ENCODE measurements at places on chromosomes 2 and 18.

- peak; percentile 69 for DNase-seq
These were observed 11.4 kb downstream of the OSGEPL1 start for GRCh38 chr2:189751080-189751658.

GRCh38 chr2:220077488-220077887 is 450.1 kb downstream of the SLC4A3 start:
- no peak for DNase-seq

- no peak for DNase-seq
These were observed 48.0 kb downstream of the TEX44 start for GRCh38 chr2:231640641-231641111.

DNA sequence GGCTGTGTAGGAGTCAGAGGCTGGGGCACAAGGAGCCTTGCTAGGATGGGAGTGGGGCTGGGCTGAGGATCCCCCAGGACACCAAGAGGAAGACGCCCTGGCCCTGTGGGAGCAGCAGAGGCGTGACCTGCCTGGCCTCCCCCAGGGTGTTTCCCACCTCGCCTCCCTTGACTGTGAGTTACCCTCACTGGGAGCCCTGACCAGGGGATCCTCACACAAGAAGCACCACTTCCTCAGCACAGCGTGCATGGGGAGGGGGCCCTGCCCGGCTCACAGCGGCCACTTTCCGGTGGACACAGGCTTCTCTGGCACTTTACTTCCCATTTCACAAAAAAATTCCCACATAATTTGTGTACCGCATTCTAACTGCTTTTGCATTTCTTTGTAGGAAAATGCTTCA is 187.7 kb downstream of the EIPR1 start:
- DNase-seq, result no peak

DNA sequence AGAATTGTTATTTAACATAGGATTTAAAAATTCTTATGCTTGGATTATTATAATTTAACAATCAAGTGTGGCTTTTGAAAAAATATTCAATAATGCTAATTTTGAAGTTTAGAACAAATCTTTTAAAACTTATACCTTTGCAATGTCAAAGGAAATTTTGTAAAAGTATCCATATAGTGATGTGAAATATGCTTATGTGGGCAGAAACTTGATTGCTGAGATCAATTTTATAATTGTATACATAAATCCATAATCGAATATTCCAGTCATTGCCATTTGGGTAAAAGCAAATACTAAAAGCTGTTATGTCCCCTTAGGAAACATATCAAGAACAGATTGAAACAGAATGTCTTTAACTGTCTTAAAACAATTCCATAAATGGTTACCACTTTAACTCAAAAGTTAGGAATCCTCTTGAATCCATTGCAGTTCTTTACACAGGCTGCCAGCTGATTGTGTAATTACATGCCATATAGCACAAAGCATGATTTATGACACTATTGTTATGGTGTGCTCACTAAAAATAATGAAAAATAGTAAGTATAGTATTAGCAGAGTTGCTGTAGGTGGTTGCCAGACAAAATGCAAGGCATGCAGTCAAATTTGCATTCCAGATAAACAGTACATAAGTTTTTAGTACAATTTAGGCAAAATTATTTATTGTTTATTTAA is 24.2 kb downstream of the PLCL1 start:
- no peak for DNase-seq

- DNase-seq, result no peak
These were observed 250.2 kb upstream of the MEX3C start for GRCh38 chr18:51447351-51448342.

DNA sequence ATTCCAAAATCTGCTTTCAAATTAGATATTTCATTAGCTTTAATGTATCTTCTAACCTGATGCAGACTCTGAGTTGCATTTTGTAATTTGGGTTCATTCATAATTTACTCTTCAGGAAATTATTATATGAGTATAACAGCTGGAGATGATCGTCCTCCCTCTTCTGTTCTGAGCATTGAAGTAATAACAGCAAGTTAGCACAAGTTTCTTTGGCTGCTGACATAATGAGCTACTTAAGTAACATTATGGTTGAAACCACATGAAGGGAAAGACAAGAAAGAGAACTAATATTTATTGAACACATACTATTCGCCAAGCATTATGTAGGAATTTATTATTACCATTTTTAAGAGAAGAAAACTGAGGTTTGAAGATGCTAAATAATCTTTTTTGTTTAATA is 75.1 kb downstream of the CPO start:
- DNase-seq, result no peak

- no peak for DNase-seq
These were observed 53.0 kb upstream of the LCLAT1 start for GRCh38 chr2:30394096-30394495.

GRCh38 chr2:170607171-170607570 is 108.0 kb upstream of the SP5 start:
- DNase-seq, result no peak

DNA sequence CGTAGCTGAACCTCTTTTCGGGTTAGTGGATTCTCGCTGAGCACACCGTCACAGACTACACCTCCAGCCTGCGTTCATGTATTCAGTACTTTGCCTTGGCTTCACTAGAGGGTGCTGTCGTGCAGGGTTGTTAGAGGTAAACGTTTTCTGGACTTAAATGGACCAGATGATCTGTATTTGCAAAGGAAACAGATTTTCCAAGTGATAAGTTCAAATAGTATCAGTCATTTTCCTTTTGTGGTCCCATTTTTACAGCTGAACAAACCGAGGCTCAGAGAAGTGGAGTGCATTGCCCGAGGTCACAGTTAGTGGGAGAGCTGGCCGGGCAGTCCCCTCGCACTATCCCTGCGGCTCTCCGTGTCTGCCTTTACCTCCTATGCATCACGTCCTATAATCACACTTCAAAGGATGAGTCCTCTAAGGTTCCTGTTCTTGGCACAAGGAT is 125.9 kb downstream of the MAP4K4 start:
- peak; percentile 80 for DNase-seq

- DNase-seq, result no peak
These were observed 47.8 kb upstream of the ZEB2 start for GRCh38 chr2:144567745-144568144.

- DNase-seq, result no peak
These were observed 54.0 kb downstream of the SCG2 start for GRCh38 chr2:223548194-223548593.

DNA sequence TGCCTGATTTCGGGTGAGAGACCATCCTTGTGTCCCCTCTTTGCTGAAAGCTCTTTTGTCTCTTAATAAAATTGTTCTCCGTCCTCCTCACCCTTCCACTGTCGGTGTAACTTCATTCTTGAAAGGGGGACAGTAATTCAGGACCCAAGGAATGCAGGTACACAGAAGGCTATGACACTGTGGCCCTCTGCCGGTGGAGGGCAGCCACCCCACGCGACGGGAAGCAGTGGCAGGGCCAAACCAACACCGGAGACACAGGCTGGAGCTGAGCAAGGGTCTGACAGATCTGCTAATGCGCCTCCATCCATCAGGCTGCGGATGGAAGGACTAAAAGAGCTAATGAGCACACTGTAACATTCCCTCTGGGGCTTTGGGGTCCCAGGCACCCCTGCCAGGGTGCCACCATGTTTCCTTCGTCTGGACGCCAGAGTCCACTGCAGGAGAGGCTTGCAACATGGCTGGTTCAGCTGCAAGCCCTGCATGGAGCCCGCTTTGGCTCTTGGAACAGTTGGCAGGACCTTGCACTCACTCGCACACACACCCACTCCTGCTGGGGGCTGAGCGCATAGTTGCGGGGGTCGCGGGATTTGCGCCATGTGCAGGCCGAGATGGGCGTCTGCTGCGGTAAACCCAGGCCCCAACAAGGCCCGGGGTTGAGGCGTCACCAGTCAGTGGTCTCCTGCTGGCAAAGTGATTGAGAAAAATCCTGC is 544.1 kb upstream of the CDH7 start:
- no peak for DNase-seq

DNA sequence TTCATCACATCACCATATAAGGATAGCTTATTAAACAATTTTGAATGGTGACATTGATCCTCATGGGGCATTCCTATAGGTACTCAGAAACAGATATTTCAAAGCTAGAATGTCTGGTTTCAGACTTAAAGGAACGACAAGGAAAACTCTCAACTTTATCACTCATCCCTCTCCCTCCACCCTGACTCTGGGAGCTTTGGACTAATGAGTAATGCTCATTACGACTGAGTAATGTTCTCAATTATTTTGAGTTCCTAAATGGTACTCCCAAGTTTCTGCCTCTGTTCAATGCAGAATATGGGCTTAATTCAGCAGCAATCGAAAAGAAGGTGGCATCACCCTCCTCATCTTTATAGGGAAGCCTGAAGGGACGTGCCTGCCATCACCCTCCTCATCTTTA is 43.4 kb downstream of the RFX8 start:
- DNase-seq, result no peak

DNA sequence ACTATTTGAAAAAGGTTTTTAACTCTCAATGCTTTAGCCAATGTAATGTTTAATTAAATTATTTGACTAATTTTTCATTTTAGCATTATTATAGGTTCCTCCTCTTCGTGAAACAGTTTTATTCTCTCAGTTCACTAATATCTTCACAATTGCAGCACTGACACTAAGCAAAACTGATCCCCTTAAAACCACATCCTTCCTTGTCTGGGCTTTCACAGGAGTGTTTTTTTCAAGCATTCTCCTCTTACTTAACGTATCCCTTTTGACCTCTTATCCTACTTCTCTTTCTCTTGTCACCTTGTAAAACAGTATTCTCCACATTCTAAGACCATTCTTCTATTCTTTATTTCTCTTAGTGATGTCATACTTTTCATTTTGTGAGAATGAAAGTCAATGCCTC is 112.8 kb downstream of the DSC3 start:
- no peak for DNase-seq

DNA sequence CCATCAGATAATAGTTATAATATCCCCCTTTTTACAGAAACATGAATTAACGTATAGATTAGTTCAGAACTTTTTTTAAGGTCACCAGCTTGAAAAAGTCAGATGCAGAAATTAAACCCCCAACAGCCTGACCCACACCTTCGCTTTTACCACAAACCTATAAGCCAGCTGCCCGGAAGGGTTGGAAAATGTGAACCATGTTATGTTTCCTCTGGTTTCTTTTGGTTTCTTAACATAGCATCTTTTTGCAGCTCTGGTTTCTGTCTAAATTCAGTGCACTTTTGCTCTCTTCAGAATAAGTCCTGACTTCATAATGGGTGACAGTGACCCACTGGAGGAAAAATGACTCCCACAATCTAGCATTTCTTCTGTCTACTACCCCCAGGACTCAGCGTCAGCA is 381.7 kb upstream of the DDX18 start:
- no peak for DNase-seq

- no peak for DNase-seq
These were observed 11.0 kb downstream of the CYP1B1 start for GRCh38 chr2:38064801-38065501.

DNA sequence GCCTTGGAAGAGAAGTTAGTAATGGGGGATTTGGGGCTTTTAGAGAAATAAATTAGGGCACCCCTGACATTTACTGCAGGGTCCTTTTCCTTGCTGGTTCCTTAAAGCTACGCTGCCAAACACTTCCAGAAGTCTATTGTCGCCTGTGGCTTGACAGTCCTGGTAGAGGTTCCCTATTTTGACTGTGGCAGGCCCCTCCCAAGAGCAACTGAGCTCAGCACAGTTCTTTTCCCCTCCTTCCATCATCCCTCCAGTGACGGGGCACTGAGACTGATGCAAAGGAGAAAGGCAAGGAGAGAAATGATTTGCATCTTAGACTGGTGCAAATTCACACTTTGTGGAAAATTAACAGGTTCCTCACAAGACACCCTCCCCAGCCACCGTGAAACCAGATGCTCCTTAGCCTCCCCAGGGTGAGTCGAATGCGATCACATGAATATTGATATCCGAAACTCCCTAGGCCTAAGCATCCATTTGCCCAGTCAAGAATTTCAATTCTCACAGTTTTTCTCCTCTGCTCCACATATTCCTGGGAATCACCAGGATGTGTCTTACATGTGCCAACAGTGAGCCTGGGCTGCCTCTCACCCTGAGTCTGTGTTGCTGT is 45.4 kb downstream of the RABL2A start:
- DNase-seq, result no peak

GRCh38 chr2:229153951-229154350 is 117.1 kb downstream of the PID1 start:
- DNase-seq, result no peak

DNA sequence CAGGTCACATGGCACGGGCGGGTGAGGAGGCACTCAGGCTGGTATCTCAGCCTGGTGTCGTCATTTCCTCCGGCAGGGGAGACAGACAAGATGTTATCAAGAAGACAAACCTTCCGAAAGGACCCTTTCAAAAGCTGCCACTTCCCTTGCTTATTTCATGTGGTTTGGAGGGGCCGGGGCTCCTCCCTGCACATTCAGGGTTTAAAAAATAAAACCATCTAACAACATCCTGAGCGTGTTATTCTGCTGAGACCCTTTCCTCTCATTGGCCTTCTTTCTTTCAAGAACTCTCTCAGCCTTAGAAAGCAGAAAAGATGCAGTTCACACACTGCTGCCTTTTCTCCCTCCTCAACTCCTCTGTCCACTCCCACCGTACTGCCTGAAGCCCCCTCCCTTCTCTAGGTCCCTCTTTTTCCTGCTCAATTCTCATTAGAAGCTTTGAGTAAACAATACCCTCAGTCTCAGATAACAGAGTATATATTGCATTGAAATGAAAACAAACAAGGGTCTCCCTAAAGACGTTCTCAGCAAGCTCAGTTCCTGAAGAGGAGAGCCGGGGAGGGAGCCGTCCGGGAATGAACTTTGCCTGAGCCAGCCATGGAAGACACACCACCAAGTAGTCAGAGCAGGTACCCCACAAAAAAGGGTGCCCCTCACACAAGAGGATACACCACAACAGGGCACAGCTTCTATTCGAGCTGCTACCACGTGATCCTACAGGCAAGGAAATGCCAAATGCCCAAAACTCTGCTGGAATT is 9.7 kb downstream of the SMAD7 start:
- DNase-seq, result no peak

DNA sequence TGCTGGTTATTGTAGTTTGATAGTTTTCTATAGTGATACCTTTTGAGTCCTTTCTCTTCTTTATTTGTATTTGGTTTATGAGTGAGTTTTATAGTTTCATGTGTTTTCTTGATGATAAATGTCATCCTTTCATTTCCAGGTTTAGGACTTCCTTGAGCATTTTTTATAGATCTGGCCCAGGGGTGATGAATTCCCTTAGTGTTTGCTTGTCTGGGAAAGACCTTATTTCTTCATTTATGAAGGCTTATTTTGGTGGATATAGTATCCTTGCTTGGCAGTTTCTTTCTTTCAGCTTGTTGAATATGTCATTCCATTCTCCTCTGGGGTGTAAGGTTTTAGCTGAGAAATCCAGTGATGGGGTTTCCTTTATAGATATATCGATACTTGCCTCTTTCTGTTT is 53.9 kb downstream of the OTX1 start:
- no peak for DNase-seq
